ENCODE measurements at places on chromosomes 2 and 18. TPM values are rescaled to one million over a fixed set of nuclear protein-coding genes. Genes with fewer than 3 reads are reported as not detected.

GRCh38 chr2:138447889-138448570 is 53.5 kb upstream of the SPOPL start:
- no peaks in the 10 kb centered on the region for H3K4me1 ChIP-seq
- H3K27me3 ChIP-seq: no peaks in the 10 kb centered on the region
- no peak for DNase-seq
- no peak overlapping the region for H3K27ac ChIP-seq
- no peak overlapping the region for H3K4me3 ChIP-seq
- no peaks in the 10 kb centered on the region for H3K36me3 ChIP-seq

DNA sequence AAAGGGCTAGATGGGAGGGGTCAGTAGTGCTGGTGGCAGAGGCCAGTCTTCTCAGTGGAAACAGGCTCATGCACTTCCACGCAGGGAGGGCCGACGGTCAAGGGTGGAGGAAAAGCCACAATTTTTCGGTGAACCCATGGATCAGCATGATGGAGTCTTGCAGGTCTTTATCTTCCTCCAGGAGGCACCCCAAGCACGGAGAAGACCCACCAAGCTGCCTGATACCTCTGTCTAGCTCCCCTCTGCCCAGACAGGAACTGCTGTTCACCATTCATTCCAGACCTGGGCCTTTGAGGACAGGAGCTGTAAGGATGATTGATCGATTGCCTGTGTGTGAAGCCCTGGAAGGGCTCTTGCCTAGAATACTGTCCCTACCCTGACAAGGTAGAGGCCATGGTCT is 2.8 kb upstream of the LRRFIP1 start:
- DNase-seq: no peak
- H3K4me3 ChIP-seq: no peak overlapping the region
- H3K27ac ChIP-seq: no peak overlapping the region
- no peaks in the 10 kb centered on the region for H3K36me3 ChIP-seq

- no peaks in the 10 kb centered on the region for H3K36me3 ChIP-seq
- no peak overlapping the region for H3K27ac ChIP-seq
- H3K4me3 ChIP-seq: no peak overlapping the region
- peaks cover 12% of the 10 kb centered on the region for H3K27me3 ChIP-seq
- H3K4me1 ChIP-seq: no peaks in the 10 kb centered on the region
These were observed 21.9 kb downstream of the TRABD2A start for GRCh38 chr2:84858937-84859336.

DNA sequence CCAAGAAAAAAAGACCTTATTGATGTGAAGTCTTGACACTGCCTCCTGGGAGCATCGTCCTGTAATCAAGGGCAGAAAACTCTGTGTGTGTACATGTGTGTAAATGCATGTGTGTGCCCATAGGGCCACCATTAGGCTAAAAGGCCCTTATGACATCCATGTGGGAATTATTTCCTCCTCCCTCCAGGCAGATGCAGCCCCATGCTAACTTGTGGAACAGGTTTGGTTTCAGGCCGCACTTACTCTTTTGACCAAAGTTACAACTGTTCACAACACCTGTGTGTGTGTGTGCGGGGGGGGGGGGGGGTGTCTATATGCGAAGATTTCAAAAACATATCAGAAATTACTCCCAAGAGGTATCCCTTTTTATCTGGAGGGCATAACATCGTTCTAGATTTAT is 87.4 kb upstream of the SLC14A2 start:
- no peak overlapping the region for H3K27ac ChIP-seq
- H3K4me1 ChIP-seq: no peaks in the 10 kb centered on the region
- no peak overlapping the region for H3K4me3 ChIP-seq
- H3K36me3 ChIP-seq: no peaks in the 10 kb centered on the region
- no peaks in the 10 kb centered on the region for H3K27me3 ChIP-seq

DNA sequence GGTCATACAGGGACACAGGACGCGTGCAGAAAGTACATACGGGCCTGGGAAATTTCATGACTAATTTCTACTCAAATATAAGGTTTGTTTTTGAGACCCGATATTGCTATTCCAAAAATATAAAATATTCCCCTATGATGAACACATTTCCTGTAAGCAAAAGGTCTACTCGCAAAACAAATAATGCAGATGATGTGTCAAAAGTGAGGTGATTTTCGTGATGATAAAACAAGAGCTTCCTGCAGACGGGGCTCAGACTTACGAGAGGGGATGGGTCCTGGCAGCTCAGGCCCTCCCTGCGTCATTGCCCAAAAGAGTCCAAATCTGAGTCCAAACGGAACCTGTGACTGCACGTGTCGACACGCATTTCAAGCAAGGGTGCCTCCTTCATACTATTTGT is 62.7 kb downstream of the MBP start:
- H3K27ac ChIP-seq: no peak overlapping the region
- H3K36me3 ChIP-seq: no peaks in the 10 kb centered on the region
- no peaks in the 10 kb centered on the region for H3K27me3 ChIP-seq
- H3K4me1 ChIP-seq: no peaks in the 10 kb centered on the region

DNA sequence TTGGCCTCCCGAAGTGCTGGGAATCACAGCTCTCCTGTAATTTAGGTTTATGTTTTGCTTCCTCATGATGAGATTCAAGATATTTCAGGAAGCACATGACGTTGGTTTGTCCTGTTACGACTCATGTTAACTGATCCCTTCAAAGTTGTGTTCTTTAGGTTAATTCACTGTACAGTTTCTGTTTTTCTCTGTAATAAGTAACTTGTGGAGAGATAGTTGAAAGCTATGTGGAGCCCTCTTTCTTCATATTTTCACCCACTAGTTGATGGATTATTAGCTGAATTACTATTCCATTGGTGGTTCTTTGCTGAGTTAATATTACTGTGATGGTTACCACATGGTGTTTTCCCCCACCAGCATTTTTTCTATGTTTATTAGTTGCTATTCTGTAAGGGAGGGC is 18.3 kb upstream of the CHCHD5 start:
- H3K4me1 ChIP-seq: no peaks in the 10 kb centered on the region
- H3K27ac ChIP-seq: no peak overlapping the region
- H3K36me3 ChIP-seq: peaks cover 74% of the 10 kb centered on the region
- no peak overlapping the region for H3K4me3 ChIP-seq
- no peaks in the 10 kb centered on the region for H3K27me3 ChIP-seq

Gene GAL3ST2
- total RNA-seq: not detected

Gene CHST10
- 20.0 TPM for total RNA-seq
